ENCODE measurements at places on chromosomes 16 and 17.

GRCh38 chr17:15412606-15413005 is 54.8 kb downstream of the CDRT4 start:
- no peak for DNase-seq

DNA sequence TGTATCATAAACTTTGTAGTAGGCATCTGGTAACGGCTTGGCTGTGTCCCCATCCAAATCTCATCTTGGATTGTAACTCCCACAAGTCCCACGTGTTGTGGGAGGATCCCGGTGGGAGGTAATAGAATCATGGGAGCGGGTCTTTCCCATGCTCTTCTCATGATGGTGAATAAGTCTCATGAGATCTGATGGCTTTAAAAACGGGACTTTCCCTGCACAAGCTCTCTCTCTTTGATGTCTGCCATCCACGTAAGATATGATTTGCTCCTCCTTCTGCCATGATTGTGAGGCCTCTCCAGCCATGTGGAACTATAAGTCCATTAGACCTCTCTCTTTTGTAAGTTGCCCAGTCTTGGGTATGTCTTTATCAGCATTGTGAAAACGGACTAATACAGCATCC is 248.7 kb downstream of the SNX29 start:
- DNase-seq: no peak

GRCh38 chr17:80755650-80756405 is 211.2 kb downstream of the RPTOR start:
- DNase-seq: no peak

DNA sequence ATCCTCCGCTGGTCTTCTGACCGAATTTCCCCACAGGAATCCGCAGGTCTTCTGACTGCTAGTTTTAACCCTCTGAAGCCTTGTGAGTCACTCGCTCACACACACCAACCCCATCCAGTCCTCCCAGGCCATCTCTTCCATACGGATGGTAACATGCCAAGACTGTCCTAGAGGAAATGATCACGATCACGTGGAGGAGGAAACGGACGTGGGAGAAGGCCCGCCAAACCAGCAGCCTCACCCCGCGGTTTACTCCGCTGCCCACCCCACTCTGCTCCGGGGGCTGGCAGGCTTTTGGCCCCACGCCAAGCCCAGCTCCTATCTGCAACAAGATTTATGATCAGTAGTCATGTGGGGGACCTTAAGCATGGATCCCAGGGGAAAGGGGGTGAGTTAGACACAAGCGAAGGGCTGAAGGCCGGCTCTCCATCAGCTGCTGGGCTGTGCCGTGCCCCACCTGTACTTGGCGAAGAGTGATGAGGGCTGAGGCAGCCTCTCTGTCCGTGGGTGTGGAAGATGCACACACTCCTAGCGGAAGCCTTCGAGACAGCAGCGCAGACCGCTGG is 1.5 kb upstream of the FAAP100 start:
- no peak for DNase-seq

- no peak for DNase-seq
These were observed 30.1 kb downstream of the C17orf100 start for GRCh38 chr17:6681671-6682070.

GRCh38 chr16:17084130-17084529 is 386.6 kb downstream of the XYLT1 start:
- DNase-seq: no peak

DNA sequence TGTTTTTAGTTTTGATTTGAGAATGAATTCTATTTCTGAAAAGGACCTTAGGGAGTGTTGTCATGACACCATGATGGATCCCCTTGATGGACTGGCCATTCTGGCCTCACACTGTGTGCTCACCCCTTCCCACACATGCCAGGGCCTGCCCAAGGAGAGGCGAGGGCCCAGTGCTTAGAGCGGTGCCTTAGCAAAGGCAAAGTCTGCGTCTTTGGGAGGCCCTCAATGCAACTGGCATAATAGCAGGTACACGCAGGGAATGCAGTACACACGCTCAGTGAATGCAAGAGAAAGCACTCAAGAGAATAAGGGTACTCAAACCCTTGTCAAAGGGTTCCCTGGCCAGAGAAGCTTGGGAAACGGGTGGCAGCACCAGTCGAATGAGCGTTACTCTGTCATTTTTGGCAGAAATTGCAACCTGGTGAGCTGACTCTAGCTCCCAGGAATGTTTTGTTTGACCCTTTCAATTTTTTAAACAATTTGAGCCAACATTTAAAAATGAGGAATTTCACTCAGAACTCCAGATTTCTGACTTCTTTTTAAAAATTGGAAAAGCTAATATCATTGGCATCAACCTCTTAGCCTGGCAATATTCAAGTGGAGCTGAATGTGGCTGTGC is 32.1 kb downstream of the NKD1 start:
- DNase-seq: no peak

GRCh38 chr16:31078597-31079341 is 4.5 kb downstream of the ZNF646 start:
- DNase-seq: no peak

GRCh38 chr16:83968306-83968851 is 335 bp downstream of the NECAB2 start:
- no peak for DNase-seq

DNA sequence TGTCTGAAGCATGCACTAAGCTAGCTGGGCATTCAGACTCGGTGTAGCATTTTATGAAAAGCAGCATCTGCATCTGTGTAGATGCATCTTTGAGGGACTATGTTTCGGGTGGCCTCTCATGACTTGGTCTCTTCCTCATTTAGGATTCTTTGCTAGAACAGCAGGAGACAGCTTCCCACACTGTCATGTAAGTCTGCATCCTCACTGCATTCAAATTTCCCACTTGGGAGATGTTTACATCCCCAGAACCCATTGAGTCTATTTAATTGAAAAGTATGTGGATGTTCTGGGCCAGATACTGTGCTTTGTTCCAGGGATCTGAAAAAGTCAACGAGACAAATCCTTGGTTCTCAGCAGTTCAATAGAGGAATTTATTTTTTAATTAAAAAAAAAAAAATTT is 198.6 kb upstream of the EEF2KMT start:
- no peak for DNase-seq

- no peak for DNase-seq
These were observed 11.9 kb downstream of the SEC14L5 start for GRCh38 chr16:4970010-4970409.

GRCh38 chr16:975291-975690 is 4.5 kb upstream of the LMF1 start:
- no peak for DNase-seq

DNA sequence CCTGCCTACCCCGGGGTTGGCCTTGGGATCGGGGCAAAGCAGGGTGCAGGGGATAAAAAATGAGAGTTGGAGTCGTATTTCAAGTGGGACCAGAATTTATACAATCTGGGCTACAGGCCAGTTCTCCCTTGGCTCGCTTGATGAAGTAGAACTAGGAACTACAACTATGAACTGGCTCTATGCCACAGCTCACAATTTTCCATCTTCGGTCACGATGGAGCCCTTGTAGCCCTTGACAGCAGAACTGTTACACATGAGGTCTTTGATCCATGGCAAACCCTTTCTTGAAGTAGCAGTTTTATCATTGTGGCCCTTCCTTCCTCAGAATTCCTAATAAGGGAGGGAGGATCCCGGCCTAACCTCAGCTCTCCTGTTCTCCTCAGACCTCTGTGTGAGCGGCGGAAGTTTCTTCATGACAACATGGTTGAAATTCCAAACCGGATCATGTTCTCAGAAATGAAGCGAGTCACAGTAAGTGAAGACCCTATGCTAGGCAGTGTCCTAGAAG is 17.1 kb downstream of the LIG3 start:
- DNase-seq: no peak

DNA sequence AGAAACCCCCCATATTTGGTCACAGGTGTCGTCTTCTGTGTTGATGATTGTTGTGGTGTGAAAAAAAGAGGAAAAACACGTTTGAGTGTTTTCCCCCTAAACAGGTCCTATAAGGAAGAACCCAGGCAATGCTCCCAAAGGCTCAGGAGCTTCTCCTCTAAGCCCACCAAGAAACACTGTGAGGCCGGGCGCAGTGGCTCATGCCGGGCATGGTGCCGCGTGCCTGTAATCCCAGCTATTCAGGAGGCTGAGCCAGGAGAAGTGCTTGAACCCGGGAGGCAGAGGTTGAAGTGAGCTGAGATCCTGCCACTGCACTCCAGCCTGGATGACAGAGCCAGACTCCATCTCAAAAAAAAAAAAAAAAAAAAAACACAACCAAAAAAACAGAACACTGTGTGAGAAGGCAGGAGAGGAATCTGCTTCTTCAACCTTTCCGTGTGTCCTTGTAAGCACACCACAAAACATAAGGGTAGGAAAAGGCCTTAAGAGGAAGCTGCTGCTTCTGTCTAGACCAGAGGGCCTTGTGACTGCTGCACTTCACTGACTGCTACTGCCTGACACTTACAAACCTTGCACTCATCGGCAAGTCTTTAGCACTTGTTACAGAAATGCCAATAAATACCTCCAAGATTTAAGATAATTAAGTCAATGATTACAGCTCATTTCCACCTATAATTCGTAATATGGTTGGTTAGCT is 9.3 kb downstream of the JPT1 start:
- DNase-seq: no peak

DNA sequence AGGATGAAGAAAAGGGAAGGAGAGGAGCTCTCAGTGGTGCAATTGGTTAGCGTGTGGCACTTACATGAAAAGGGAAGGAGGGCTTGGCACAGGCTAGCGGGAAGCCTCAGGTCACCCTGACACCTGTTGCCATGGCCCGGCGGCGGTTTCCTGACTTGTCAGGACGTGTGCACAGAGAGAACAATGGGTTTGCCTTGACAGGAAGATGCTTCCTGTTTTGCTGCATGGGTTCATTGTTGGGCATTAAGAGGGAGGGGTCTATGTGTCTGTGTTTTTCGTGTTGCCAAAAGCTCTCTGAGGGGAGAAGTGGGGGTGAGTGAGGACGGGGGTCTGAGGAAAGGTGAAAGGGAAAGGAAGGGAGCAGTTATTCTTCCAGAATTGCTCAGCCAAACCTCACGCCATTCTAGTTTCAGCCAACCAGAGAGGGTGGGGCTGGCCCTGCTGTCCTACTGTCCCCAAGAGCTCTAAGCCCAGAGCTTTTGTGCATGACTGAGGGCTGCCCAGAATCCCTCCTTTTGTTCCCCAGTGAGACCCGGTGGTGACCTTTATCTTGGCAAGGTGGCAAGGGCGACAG is 17.1 kb upstream of the CCR7 start:
- DNase-seq: no peak

DNA sequence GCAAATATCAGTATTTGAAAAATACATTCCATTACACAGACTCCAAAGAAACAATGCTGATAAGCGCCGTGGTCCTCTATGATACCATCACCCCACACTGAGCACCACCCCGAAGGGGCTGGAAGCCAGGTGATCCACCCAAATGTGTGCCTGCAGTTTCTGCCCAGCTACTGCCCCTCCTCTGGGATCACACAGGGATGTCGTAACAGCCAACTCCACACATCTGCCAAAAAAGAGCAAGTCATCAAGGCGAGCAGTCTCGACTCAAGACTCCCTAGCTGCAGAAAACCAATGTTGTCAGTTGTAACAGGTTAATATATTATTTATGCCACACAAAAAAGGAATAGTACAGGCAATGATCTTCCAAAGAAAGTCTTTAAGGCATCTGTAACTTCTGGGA is 21.0 kb downstream of the CYB5D2 start:
- no peak for DNase-seq

GRCh38 chr17:35460354-35460851 is 11.8 kb upstream of the SLFN13 start:
- DNase-seq: no peak

DNA sequence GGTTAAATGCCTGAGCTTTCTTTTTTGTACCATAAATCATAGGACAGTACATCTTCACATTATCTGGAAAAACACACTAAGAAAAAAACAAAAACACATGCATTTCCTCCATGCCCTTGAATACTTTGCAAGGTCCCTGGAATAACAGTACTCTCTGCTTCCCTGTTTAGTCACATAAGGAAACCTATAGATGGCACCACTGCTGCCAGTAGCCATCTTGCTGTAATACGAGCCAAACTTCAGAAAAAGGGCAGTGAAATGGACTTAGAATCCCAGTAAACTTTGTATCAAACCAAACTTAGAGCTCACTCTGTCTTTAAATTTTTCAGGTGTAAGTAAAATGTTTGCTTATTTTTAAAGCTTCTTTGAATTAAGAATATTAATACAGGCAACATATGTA is 435.5 kb downstream of the KCNJ2 start:
- DNase-seq: no peak

DNA sequence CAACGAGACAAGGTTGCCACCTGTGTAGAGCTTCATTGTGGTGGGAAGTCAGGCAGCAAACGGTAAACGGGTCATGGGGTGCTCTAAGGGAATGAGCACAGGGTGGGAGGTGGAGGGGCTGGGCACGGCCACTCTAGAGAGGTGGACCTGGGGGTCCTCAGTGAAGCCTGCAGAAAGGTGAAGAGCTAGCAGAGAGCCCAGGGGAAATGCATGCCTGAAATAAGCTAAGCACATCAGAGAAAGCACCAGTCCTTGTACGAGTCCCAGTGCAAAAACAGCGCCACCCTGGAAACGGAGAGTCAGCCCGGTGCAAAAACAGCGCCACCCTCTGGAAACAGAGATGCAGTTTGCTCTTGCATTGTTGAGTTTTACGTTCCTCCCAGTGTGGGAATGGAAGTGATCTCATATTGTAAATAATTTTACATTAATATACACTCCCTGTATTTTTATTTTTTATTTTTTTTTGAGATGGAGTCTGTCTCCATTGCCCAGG is 65.0 kb downstream of the TBC1D16 start:
- no peak for DNase-seq

DNA sequence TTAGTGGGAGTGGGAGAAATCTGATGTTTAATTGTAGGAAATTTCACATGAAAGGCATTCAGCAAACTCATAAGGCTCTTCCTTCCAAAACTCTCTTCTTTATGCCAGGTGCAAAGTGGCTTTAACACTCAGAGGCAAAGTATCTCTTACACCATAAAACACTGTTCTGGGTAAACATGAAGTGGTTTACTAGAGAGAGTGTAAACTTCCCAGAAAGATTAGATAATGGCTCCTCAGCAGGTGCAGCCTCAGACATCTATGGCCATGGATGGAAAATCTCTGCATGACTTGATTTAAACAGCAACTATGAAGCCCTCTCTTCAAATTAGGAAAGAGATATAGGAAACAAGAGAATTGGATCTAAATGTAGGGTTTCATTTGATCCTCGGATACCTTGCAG is 583.1 kb upstream of the SALL1 start:
- DNase-seq: no peak

DNA sequence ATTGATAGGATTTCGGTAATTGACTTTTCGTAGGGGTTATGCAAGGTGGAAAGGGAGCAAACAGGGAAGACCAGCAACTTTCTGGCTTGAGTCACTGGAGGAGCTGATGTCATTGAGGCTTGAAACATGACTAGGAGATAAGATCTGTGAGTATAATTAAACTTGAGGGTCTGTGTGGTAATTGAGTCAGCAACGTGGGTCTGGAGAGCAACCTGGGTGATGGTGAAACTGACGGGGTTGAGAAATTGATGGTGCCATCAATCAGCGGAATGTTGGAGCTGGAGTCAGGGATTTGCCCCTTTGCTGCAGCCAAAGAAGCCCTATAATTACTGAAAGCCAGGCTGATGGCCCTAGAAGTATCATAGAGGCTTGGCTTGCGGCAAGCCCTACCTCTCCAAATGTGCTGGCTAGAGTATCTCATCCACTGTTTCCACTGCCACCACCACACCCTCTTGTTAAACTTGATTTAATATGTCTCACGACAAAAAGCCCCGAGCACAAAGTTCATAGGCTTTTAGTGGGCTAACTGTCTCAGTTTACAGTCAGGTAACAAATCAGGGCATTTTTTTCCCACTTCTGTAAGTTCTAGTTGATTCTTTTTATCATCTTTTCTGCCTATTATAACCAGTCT is 186.9 kb upstream of the ELAC2 start:
- no peak for DNase-seq

All from stimulated activated CD8-positive, alpha-beta memory T cell treated with anti-CD3 and anti-CD28 coated beads, Interleukin-7, amount 100 ng/mL, for 1 hour (primary cell).